Glutamatergic neuron (in vitro differentiated cells): ENCODE measurements at places on chromosomes 6 and 20. TPM values are rescaled to one million over a fixed set of nuclear protein-coding genes. Genes with fewer than 3 reads are reported as not detected.

DNA sequence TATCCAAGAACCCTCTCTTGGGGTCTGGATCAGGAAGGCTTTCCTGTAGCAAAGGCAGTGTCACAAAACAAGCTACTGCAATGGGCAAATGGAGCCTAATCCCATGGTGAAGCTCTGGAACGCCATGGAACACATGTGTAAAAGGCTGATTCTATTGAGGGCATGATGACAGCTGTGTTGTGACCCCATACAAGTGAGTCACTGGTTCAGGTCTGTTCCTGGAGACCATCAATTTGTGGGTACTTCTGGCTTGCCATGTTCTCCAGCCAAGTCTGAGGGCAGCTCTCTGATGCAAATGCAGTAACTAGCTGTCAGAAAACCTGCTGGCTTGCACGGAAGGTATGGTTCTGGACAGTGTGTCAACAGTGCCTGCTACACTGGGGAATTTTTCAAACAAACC is 33.3 kb upstream of the ECHDC1 start:
- H3K36me3 ChIP-seq, result peaks cover 10% of the 10 kb centered on the region
- no peak for DNase-seq
- H3K27me3 ChIP-seq, result no peaks in the 10 kb centered on the region
- H3K4me1 ChIP-seq, result no peaks in the 10 kb centered on the region
- H3K4me3 ChIP-seq, result no peak overlapping the region

The ADA gene
- 3.1 TPM for total RNA-seq

DNA sequence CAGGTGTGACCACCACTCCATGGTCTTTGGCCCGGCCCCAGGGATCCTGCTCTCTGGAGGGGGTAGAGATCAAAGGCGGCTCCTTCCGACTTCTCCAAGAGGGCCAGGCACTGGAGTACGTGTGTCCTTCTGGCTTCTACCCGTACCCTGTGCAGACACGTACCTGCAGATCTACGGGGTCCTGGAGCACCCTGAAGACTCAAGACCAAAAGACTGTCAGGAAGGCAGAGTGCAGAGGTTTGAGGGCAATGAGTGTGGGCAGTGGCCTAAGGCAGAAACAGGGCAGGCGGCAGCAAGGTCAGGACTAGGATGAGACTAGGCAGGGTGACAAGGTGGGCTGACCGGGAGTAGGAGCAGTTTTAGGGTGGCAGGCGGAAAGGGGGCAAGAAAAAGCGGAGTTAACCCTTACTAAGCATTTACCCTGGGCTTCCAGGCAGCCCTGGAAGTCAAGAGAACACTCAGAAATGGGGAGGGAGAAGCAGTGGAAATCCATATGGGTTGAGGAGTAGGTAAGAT is 533 bp downstream of the CFB start:
- DNase-seq, result no peak
- H3K27me3 ChIP-seq, result peaks cover 6% of the 10 kb centered on the region
- no peak overlapping the region for H3K27ac ChIP-seq
- H3K36me3 ChIP-seq, result no peaks in the 10 kb centered on the region

- H3K4me3 ChIP-seq, result no peak overlapping the region
- no peaks in the 10 kb centered on the region for H3K4me1 ChIP-seq
- peaks cover 7% of the 10 kb centered on the region for H3K36me3 ChIP-seq
Observed at GRCh38 chr20:48480216-48480772, 347.5 kb downstream of the PREX1 start.

GRCh38 chr20:47799116-47799715 is 13.9 kb upstream of the SULF2 start:
- no peak overlapping the region for H3K27ac ChIP-seq
- no peak overlapping the region for H3K4me3 ChIP-seq
- no peaks in the 10 kb centered on the region for H3K36me3 ChIP-seq
- DNase-seq, result no peak
- peaks cover 4% of the 10 kb centered on the region for H3K4me1 ChIP-seq
- peaks cover 7% of the 10 kb centered on the region for H3K27me3 ChIP-seq

The TASP1 gene
- 13.5 TPM for total RNA-seq

The LRRC73 gene
- 1.2 TPM for total RNA-seq

GRCh38 chr6:148776321-148777308 is 29.8 kb downstream of the UST start:
- no peaks in the 10 kb centered on the region for H3K36me3 ChIP-seq
- no peak for DNase-seq
- no peak overlapping the region for H3K27ac ChIP-seq
- no peaks in the 10 kb centered on the region for H3K27me3 ChIP-seq
- H3K4me1 ChIP-seq, result no peaks in the 10 kb centered on the region

GRCh38 chr6:47310131-47310480 is 401 bp upstream of the TNFRSF21 start:
- H3K4me1 ChIP-seq, result peaks cover 6% of the 10 kb centered on the region
- peaks cover 1% of the 10 kb centered on the region for H3K27me3 ChIP-seq
- peak overlapping the region; percentile 45 for H3K27ac ChIP-seq

DNA sequence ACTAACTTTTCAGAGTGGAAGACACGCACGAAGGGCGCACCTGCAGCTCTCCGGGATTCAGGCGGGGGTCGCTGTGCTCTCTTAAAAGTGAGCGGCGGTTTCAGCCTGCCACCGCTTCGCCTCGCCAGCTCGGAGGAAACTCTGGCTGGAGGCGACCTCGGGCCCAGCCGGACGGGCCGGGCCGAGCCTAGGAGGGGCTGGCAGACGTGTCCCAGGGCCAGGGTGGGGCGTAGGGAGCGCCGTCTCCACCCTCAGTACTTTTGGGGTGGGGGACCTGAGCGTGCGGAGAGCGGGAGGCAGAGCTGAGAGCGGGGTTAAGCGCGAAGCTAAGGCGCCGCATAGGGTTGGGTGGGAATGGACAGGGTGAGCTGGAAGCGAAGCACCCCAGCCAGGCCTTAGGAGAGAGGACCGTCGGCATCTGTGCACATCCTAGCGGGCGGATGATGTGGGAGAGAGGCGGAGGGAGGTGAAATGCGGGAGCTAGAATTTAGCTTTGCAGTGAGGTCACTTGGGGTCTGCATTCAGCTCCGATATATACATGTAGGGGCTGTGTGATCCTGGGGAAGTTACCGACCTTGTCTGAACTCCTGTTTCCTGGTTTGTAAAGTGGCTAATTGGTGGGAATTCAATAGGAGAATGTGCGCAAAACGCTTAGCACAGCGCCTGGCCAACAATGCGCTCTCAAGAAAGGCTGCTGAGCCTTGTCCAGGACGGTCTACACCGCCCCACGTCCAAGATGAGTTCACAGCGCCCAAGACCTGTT is 6.5 kb upstream of the TFAP2A start:
- no peak overlapping the region for H3K27ac ChIP-seq
- no peak overlapping the region for H3K4me3 ChIP-seq
- H3K27me3 ChIP-seq, result peaks cover 50% of the 10 kb centered on the region
- peaks cover 5% of the 10 kb centered on the region for H3K4me1 ChIP-seq
- peak; percentile 59 for DNase-seq

DNA sequence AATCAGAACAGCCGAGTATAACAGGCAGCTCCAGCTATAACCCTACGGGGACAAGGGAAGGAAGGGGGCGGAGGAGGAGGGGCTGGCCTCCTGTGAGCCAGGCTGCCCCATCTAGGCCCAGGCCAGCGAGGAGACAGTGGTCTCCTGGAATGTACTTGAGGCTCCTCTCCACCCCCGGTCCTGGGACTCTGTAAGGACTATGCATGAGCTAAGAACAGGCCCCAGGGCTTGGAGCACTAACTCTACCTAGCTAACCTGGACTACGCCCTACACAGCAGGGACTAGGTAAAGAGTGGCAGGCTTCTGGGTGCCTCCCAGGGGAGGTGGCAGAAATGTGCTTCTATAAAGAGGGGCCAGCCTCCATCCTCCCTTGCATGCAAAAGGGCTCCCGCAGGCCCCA is 8.9 kb downstream of the KCNK15 start:
- H3K36me3 ChIP-seq, result no peaks in the 10 kb centered on the region
- peaks cover 8% of the 10 kb centered on the region for H3K27me3 ChIP-seq
- no peak for DNase-seq
- peaks cover 3% of the 10 kb centered on the region for H3K4me1 ChIP-seq
- no peak overlapping the region for H3K27ac ChIP-seq

DNA sequence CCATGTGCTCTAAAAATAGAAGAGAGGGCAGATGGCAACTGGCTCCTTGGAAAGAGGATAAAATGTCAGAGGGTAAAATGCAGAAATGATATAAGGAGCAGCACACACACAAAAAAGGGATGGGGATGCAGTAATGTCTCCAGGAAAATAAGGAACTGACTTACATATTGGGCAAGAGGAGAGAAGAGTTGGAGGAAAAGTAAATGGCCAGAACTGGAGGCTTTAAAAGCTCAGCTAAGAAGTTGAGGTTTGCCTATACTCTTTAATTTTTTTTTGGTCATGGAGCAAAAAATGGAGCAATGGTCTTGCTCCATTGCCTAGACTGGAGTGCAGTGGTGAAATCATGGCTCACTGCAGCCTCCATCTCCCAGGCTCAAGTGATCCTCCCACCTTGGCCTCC is 93.7 kb downstream of the SULF2 start:
- H3K27ac ChIP-seq, result no peak overlapping the region
- peaks cover 3% of the 10 kb centered on the region for H3K27me3 ChIP-seq
- H3K4me1 ChIP-seq, result peaks cover 3% of the 10 kb centered on the region
- no peak for DNase-seq
